GM13977 (cell line): ENCODE measurements at places on chromosomes 5 and 9.

DNA sequence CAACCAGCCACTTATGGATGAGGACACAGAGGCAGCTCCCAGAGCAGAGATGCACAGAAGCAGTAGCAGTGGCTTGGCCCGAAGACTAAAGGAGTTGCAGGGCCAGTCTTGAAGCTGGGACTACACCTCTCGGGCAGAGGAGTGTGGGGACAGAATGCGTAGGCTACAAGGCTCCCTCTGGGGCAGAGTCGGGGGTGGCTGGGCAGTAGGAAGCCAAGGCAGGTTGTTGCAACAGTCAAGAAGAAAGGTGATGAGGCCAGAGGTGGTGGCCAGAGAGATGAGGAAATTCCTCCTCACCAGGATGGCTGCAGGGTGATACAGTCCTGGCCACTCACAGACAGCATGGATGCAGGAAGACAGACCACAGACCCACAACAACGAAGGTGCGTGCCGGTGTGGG is 4.9 kb upstream of the N4BP3 start:
- no peak for DNase-seq

DNA sequence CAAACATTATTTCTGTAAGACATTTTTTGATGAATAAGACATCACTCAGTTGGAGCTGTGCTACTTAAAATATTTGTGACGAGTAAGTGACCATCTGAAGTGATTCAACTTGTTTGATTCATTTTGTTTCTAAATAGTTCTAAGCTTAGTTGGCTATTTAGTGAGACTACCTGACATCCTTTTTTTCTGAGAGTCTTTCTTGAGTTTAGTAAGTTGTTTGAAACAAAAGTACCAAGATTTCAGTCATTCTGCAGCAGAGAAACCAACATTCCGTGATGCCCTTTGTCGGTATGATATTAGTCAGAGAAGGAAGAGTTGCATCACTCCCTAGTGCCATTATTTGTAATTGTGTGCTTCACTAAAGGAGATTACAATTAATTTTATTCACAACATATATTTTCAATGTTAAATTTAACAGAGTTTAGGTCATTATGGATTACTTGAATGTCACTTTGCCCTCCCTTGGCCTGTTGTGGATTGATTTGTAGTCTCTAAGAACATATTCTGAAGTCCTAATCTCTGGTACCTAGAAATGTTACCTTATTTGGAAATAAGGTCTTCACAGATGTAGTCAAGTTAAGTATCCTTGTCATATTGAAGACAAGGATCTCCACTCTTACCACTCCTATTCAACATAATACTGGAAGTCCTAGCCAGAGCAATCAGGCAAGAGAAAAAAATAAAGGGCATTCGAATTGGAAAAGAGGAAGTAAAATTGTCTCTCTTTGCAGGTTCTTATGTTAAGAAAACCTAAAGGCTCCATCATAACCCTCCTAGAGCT is 212.2 kb downstream of the PCSK1 start:
- peak; percentile 8 for DNase-seq

- DNase-seq, result no peak
Measured at GRCh38 chr5:129398026-129398678, 61.9 kb upstream of the ADAMTS19 start.

- DNase-seq, result no peak
Measured at GRCh38 chr9:93585259-93585658, 8.9 kb downstream of the PHF2 start.

- no peak for DNase-seq
Measured at GRCh38 chr9:35060548-35061207, 11.7 kb downstream of the VCP start.

DNA sequence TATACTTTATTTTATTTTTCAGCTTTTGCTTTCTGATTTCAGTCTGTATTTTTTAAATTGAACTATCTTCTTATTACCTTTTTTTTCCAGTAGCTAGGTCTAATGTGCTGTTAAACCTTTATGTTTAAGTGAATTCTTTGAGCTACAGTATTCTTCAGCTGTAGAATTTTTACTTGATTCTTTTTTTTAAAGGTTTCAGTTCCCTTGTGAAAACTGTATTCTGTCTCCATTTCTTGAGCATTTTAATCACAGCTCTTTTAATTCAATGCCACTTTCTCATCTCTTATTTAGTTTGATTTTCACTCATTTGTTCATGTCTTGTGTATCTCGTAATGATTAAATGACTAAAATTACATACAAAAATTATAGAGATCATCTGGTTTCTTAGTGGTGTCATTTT is 233.8 kb downstream of the MTRR start:
- no peak for DNase-seq

DNA sequence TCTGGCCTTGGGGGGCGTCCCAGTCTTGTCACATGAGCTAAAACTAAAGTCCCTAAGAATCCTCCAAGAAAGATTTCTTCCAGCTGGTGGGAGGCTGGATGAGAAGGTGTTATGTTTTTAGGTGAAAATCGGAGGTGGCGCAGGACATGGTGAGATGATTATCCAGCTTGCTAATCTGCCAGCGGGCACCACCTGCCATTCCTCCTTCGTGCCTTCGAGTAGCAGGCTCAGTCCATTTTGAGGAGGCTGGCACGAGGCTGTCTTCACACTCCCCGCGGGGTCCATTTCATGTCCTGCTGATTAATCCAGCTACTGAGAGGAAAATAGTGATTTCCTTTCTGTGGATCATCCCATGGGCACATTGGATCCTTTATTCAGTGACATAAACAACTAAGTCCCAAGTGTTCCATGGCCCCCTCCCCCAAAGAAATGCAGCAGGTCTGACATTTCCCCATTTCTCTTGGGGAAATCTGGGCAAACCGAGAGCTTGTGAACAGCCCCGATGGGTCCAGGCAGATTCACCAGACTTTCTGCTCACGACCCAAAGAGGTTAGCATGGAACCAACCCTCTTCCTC is 38.2 kb upstream of the EXOC3 start:
- DNase-seq, result no peak

DNA sequence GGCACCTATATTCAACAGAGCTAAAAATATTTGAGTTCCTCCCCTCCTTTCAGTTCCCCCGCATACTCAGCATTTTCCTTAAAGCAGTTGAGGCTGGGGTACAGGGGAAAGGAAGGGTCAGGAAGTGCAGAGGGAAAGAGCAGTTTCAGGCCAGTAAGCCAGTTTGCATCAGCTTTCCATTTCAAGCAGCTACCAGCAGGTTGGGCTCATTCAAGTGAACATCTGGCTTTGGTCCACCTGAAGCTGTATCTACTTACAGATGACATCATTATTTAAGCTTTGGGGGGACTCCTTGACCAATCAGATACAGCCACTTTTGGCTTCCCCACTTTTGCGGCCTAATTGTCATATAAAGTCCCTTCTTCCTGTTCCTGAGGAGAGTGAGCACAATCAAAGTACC is 8.2 kb upstream of the ACO1 start:
- no peak for DNase-seq

- peak; percentile 30 for DNase-seq
Measured at GRCh38 chr5:171388816-171389168, 1.1 kb downstream of the NPM1 start.

- DNase-seq, result no peak
Measured at GRCh38 chr5:139872851-139873794, 77.5 kb downstream of the PSD2 start.

DNA sequence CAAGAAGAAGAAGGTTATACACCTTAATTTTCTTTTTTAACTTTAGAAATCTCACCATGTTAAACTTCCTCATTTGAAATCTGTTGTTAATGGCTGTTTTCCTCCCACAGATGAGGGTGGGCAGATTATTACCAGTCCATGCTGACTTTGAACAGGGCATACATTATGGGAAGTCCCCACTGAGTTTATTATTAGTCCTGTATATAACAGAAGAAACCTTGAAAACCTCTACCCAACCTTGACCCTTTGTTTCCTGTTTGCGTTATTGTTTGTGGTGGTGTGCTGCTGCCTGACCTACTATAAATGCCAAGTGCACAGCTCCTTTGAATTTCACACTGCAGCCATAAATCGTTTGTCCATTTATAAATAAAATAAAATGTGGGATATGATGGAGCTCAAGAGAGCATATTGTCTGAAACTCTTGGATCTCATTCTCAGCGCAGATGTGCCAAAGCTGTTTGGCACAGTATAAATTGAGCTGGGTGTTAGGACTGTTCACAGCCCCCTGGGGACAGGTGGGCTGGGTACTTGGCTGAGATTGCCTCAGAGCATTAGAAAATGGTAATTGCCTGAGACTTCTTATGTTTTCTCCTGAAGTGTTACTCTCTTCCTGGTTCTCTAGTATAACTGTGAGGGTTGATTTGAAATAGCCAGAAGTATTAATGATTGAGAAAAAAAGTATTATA is 139.6 kb downstream of the SPATA31D1 start:
- peak; percentile 40 for DNase-seq
